AG08395 (cell line): ENCODE measurements at places on chromosomes 4 and X.

DNA sequence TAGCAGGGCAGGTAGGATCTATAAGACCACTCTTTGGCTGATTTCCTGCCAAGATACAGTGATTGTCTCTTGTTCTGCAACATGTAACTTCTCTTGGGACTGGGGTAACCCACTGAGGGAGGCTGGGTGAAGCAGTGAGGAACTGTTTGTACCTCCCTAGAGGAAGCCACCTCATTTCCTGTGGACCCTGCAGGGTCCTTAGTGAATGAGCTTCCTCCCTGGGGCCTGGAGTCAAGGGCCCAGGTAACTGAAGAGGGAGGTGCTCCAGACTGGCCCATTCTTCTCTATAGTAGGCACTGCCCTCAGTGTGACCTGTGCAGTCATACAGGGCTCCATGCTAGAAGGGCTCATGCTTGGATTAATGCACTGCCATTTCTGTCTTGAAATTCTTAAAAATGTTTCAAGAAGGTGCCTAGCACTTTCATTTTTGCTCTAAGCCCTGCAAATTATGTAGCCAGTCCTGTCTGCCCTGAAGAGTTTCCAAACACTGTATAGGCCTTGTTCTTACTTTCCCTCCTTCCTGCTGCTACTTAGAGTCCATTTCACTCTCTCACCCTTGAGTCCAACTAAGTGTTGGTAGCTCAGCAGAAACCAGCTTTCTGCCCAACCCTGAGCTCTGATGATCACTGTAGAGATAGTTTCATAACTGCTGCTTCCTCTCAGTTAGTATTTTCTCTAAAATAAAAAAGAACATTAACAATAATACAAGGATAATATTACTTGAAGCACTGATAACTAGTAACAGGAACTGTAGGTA, 8.5 kb upstream of the GRIA3 start:
- no peak for DNase-seq

DNA sequence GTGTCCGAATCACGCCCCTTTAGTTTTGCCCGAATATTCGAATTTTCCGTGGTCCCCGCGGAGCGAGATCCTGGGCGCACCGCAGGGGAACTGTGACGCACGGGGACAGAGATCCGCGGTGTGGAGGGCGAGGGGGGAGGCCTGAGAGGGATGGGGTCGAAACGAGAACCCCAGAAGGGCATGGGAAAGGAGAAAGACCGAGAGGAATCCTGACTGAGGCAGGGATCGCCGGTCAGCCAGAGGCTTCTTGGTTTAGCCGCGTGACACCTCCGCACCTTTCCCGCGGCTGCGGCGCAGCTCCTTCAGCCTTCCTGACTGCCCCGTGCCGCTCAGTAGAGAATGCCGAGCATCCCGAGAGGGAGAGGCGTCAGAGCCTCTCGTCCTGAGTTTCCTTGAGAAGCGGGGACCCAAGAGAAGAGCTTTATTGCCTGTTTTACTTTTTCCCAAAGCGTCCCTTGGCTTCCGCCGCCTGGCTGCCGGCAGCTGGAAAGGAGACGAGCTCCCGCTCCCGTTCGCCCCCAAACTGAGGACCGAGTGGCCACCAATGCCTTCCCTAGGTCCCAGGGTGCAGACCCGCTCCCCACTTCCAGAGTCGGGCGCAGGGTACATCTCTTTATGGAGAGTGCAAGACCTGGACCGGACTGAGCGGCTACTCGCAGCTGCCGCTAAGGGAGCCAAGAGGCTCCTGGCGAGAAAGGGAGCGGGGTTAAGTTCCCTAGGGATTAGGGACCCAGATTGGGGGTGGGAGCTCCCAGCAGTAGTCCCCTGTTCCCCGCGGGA, 911 bp upstream of the GPR50 start:
- DNase-seq = no peak

GRCh38 chrX:149818652-149819051, 36.9 kb downstream of the MAGEA9 start:
- no peak for DNase-seq

GRCh38 chrX:152154050-152154449, 15.7 kb upstream of the MAGEA10 start:
- DNase-seq = no peak

- DNase-seq = no peak
Measured at GRCh38 chr4:125392694-125393093, 77.9 kb downstream of the FAT4 start.

DNA sequence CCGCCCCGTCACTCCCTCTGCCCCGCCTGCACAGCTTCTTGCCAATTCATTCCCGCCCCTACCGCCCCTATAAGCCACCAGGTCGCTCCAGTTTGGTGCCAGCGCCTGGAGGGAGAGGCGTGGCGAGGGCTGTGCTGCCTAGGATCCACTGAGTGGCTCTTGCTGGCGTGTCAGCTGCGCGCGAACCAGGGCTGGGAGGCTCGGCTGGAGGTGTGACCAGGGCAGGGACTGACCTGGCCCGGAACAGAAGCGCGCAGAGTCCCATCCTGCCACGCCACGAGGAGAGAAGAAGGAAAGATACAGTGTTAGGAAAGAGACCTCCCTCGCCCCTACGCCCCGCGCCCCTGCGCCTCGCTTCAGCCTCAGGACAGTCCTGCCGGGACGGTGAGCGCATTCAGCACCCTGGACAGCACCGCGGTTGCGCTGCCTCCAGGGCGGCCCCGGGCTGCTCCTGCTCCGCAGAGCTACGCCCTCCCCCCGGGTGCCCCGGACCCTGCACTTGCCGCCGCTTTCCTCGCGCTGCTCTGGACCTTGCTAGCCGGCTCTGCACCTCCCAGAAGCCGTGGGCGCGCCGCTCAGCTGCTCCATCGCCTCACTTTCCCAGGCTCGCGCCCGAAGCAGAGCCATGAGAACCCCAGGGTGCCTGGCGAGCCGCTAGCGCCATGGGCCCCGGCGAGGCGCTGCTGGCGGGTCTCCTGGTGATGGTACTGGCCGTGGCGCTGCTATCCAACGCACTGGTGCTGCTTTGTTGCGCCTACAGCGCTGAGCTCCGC, at the start of gene GPR78:
Gene GPR78, plus strand, starts transcription at position 72 of the 773 bp plus-strand sequence. Its CDS starts 591 bp downstream, at position 663.
- peak; percentile 69 for DNase-seq

DNA sequence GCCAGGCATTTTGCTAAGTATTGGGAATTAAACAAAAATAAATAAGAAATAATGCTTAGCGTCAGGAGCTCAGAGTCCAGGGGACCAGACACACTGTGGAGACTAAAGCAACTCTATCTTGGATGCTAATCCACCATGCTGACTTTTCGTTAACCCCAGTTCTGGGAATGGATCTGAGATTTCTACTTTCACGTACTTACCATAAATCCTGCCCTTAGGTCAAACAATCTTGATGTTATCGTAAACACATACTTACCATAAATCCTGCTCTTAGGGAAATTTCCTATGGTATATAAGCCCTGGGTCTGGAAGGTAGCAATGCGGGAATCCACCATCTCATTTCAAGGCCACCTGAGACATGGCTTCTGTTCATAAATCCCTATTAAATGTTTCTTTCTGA, 204.5 kb upstream of the IGFBP7 start:
- no peak for DNase-seq

DNA sequence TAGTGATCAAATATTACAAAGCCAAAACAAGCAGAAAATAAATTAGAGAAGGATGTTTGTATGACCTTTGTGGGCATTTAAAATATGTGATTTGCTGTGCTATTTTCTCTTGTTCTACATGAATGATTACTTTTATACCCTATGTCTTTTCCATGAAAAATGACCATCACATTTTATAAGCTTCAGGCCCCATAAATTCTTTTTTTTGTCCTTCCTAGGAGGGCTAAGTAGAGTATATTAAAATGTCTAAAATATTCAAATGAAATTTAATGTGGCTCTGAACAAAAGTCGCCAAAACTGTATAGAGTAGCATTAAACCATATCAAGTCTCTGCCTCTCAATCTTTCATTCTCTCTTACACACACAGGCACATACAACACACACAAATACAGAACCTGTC, 15.9 kb upstream of the EMCN start:
- DNase-seq = no peak

DNA sequence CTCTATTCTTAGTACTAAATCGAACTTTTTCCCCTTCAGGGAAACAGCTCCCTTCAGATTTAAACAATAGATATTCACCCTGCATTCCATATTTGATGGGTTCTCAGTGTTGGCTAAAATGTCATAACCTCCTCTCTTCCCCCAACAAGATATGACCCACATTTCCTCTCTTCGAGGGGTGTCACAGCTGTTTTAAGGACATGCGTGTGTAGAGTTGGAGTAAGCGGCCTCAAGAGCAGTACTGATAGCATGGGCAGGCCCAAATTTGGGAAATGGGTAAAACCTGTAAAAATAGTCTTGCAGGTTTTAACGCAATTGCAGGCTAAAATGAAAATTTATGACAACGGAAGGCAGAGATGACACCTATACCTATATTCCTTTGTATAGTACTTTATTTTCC, 28.7 kb downstream of the SAT1 start:
- DNase-seq = no peak

DNA sequence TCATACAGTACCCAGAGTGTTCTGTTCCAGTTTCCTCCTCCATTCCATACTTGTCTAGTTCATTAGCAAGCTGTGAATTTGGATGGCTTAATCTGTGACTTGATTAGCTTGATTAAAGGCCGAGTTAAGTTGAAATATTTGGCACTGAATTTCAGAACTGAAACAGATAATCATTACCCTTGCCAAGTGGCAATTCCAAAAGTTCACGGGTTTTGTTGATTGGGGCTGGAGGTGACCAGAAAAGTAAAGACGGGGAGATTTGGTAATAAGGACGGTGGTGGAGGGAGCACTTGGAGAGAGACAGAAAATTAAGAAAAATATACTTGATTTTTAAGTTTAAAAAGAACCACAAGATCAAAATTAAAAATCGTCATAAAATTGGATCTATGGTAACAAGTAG, 21.9 kb upstream of the KLHL2 start:
- no peak for DNase-seq

GRCh38 chrX:107714206-107714891, 61.2 kb downstream of the TSC22D3 start:
- DNase-seq = no peak

DNA sequence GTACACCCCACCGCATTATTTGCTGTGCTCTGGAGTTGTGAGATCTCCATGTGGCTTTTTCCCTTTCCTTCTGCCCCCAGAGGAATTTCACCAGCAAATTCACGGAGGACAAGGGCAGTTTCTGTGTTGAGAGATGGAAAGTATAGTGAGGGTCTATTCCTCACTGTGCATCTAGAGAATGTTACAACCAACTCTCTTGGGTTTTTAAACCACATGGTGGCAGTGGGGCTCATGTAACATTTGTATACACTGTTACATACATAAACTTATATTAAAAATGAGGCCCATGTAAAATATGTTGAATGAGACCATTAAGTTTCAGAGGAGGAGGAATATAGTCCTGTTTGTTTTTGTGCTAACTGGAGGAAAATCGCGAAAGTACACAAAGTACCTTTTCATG, 909 bp upstream of the PRKG2 start:
- DNase-seq = no peak

GRCh38 chr4:147846318-147847155, 114.6 kb downstream of the ARHGAP10 start:
- no peak for DNase-seq

DNA sequence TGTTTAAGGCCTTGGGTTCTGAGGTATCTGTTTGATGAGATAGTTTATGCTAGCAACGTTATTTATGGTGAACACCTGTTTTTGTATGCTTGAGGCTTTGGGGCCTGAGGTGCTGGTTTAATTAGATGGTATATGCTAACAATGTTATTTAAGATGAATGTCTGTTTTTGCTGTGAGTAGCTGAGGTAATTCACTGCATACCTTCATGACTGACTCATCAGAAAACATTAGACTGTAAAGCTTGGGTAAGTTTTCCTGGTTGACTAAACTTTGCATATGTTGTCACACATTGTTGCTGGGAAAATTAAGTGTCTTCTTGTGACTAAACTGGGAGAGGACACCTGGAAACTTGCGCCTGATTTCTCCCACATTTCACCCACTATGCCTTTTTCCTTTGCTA, 1026.6 kb downstream of the RAPGEF2 start:
- DNase-seq = no peak

DNA sequence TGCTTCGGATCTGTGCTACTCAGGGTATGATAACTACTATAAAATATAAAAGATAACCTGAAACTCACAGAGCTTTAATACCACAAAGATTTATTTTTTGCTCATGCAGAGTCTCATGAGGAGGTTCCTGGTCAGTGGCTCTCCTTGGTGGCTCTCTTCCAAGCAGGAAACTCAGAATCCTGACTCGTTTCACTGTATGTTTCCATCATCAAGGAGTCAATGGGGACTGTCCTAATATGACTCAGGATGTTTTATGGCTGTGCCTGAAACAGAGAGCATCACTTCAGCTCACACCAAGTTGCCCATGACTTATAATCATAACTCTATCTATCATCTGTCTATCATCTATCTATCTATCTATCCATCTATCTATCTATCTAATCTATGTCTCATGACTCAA, 620.8 kb upstream of the NR3C2 start:
- DNase-seq = no peak

DNA sequence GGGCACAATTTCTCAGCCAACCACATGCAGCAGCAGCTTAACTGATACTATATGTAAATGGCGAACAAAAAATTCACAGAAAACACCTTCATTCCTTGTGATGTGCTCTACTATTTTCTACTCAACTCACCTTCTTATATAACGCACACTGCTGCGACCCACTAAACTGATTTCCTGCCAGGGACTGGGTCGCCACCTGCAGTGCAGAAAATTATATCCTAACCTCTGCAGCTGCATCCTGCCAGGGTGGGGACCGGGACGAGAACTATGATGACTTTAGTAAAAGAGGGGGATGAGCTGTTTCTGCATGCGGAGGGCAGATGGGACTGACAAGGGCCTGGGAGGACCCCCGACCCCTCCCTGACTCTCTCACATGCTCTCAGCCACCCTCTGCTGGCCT, 27.4 kb downstream of the ABLIM2 start:
- DNase-seq = no peak

- no peak for DNase-seq
Measured at GRCh38 chrX:39582091-39582490, 515.7 kb downstream of the BCOR start.

- no peak for DNase-seq
Measured at GRCh38 chrX:49951524-49952193, 29.3 kb downstream of the CLCN5 start.

GRCh38 chr4:13821522-13821921, 194.0 kb upstream of the BOD1L1 start:
- no peak for DNase-seq

- no peak for DNase-seq
Measured at GRCh38 chr4:181323061-181323460, 920.1 kb upstream of the TENM3 start.

- DNase-seq = no peak
Measured at GRCh38 chr4:12963291-12963690, 520.8 kb downstream of the RAB28 start.
